ENCODE measurements at places on chromosomes 11 and 22.
A peak's percentile ranks its signal among the peaks of the same experiment; 100 is the strongest.

- peak; percentile 71 for DNase-seq
Observed at GRCh38 chr22:50269970-50270665, at the start of gene MAPK11. MAPK11 (minus strand) TSS chr22:50270380; CDS start chr22:50270292, 88 bp downstream.

DNA sequence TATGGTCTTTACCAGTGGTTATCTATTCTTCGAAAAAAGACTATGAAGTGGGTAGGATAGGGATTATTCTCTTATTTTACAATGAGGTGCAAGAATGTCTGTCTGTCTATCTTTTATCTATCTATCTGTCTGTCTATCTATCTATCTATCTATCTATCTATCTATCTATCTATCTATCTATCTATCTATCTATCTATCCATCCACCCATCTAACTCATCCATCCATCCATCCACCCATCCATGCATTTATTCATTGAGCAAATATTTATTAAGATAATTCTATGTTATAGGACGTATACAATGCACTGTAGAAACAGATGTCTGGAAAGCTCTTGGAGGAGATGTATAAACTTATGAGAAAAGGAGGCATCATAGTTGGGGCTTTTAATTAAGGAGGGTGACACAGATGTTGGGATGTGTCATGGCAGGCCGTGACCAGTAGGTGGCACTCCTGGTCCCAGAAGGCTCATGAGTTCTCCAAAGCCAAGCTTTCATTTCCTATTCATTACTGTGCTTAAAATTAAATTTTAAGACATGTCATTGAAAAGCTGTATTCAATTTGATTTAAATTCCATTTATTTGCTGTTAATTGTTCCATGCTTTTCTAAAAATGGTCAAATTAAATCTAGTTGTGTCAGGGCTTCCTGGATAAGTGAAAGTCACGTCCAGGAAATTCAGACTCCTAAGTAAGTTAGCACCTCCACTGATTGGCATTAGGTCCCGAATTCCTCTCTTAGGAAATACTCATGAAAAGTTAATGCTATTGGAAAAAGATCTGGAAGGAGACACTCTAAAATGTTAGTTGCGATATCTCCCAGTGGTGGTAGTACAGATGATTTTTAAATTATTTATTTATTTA, 19.0 kb upstream of the E2F8 start:
- DNase-seq = peak; percentile 83

- DNase-seq = peak; percentile 7
Observed at GRCh38 chr11:1933416-1934334, 13.5 kb upstream of the MRPL23 start.

- DNase-seq = no peak
Observed at GRCh38 chr11:68941324-68942094, 37.8 kb downstream of the IGHMBP2 start.

DNA sequence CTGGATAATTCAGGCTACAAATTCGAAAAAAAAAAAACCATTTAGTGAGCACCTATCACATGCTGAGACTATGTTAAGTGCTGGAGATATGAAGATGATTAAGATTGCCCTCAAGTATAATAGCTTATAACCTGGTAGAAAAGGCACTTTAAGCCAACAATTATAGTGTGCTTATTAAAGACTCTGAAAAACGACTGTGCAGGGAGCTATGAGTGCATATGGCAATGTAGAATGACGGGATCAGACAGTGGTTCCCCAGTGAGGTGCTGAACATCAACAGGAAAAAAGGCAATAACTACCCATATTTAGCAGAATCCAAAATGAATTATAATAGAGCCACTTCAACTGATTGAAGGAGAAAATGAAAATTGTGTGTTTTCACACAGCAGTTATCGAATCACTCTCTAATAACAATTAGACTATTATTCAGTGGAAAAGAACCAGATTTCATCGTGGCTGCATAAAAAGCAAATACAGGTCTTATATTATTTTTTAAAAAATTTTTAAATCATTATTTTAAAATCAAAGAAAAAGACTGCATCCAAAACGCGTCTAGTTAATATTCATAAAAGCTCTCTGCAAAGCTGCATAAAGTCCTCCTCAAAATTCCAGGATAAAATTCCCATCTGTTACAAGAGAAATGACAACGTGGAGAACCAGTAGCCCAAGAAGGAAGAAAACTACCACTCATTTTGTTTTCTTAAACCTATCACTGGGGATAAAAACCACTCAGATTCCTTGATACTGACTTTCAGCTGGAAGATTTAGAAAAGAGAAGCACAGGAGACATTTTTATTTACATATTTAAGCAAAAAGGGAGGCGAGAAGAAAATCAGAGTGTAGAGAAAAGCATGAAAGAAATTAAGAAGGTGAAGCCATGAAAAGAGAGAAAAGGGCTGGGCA, 1.1 kb downstream of the MTMR2 start:
- DNase-seq = no peak

- DNase-seq = no peak
Observed at GRCh38 chr22:36971341-36972125, 47.7 kb downstream of the TST start.

DNA sequence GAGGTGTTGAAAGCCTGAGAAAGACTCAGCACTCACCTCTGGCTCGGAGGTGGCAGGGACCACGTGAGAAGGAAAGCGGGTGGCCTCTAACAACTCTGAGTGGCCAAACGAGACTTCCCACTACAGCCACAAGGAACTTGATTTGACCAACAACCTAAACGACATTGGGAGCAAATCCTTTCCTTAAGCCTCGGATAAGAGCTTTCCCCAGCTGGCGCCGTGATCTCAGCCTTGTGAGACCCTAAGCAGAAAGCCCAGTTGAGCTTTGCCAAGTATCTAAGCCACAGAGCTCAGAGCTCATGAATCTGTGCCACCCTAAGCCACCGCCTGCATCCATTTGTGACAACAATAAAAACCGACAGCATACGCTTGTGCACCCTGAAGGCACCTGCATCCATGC, 636.0 kb downstream of the TBC1D22A start:
- no peak for DNase-seq

GRCh38 chr11:65718964-65719492, 1.6 kb downstream of the RNASEH2C start:
- DNase-seq = peak; percentile 20

GRCh38 chr22:49042877-49043859, 784.5 kb downstream of the BRD1 start:
- DNase-seq = no peak

DNA sequence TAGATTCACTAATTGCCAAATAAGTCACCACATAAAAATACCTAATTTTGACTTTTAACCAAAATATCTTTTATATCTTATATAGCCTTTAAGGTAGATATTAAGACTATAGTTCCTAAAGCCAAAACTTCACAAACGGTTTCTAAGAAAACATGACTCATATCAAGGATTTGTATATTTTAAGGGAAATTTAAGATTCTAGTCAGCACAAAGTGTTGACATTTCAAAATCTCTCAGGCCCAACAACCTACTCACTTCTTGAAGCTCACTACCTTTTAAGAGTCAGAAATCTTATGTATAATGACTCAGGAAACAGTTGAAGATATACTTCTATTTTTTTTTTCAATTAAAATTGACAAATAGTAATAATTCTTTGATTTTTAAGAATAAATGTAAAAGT, 221.9 kb downstream of the SBF2 start:
- no peak for DNase-seq

DNA sequence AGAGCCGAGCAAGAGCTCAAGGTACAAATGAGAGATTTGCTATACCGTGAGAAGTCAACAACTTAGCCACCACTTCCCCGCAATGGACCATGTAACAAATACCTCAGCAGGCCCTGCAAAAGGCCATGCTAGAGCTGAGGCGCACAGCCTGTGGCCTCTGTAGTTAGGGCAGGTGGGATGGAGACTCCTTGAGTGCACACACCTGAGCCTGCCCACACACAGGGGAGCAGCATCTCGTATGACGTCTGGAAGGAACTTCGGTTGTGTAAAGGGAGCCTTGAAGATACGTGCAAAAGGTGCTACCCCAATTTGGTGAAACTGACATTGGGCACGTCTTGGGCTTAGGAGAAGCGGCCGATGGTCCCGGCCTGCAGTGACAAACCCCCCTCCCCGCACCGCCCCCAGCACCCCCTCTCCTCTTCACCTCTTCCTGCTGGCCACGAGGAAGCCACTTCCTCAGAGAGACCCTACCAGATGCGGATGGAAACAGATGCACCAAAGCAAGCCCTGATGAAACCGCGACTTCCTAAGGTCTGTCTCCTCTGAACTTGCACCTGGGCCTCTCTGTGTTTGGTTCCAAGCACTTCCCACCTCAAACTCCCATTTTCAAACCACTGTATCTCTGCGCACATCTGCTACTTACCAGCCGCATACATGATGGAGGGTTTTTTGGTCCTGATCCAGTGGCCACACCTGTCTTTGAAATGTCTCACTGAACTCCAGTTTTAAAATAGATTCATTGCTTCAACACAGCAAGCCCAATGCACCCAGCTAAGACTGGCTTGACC, 10.6 kb downstream of the CDPF1 start:
- DNase-seq = no peak

DNA sequence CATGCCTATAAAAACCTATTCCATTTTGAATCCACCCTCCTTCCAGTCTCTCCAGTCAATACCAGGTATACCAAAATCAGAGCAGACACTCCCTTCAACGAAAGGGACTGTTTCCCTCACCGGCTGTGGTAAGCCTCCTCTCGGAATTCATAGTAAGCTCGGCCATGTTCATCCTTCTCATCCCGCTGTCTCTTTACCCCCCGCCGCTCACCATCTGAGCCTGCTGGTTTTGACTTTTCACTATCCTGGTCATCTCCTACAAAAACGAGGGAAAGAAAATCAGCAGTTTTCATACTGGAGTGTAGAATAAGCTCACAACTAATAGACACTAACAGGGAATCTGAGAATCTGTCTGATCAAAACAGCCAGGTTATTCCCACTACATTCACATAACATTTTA, 3.1 kb downstream of the HNRNPUL2 start:
- no peak for DNase-seq

DNA sequence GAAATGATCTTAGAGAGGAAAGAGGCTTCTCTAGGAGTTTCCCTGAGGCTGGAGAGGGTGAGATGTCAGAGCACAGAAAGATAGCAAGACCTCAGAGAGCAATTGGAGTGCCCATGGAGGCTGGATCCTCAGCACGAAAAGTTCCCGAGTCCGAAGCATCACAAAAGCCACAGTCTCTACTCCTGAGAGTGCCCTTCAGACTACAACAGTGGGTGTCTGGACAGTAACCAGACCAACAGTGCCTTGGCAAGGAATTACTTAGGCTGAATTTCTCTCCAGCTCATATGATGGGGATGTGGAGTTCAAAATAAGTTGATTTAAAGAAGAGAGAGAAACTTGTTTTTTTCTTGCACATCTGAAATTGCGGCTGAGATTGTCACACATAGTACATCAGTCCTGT, 31.9 kb upstream of the PSMA1 start:
- no peak for DNase-seq

- DNase-seq = no peak
Observed at GRCh38 chr11:47907499-47907898, 59.3 kb upstream of the NUP160 start.

DNA sequence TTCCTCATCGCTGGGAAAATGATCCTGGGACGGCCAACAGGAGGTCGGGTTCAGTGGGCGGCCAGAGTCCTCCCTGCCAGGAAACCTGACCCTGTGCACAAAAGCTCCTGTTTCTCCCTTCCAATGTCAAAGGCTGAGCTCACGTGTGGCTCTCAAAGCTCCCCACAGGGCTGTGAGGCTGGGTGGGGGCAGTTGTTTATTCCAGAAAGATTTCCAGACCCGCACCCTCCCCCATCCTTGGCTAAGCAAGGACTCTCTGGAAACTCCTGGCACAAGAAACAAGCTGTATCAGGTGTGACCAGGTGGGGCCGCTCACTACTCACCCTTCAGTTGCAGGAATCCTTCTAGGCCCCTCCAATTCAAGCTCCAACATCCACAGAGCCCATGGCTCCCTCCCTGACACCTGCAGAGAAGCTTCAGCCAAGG, 131.9 kb downstream of the SHANK2 start:
- no peak for DNase-seq

DNA sequence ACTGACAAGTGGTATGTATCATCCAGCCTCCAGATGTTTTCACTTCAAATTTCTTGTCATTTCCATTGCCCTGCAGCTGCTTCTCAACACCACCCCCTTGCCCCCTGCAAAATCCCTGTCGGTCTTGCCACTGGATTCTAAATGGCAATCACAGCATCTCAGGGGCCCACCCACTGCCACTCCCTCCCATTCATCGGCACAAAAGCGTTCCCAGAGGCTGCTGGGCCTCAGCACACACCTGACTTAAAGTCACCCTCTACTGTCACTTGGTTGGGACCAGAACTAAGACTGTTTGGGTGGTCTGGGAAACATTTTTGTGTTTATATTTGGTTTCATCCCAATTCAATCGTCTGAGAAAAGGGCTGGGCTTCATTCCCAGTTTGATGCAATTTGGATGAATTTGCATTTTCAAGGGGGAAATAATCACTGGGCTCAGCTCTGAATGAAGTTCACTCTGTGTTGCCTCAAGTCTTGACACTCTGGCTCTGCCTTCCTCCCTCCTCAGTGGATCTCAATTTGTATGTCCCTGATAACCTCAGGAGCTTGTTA, 27.1 kb downstream of the SYT13 start:
- no peak for DNase-seq

- no peak for DNase-seq
Observed at GRCh38 chr11:19963697-19964387, 196.4 kb downstream of the DBX1 start.

- no peak for DNase-seq
Observed at GRCh38 chr22:26957897-26958296, 300.5 kb downstream of the MIAT start.

DNA sequence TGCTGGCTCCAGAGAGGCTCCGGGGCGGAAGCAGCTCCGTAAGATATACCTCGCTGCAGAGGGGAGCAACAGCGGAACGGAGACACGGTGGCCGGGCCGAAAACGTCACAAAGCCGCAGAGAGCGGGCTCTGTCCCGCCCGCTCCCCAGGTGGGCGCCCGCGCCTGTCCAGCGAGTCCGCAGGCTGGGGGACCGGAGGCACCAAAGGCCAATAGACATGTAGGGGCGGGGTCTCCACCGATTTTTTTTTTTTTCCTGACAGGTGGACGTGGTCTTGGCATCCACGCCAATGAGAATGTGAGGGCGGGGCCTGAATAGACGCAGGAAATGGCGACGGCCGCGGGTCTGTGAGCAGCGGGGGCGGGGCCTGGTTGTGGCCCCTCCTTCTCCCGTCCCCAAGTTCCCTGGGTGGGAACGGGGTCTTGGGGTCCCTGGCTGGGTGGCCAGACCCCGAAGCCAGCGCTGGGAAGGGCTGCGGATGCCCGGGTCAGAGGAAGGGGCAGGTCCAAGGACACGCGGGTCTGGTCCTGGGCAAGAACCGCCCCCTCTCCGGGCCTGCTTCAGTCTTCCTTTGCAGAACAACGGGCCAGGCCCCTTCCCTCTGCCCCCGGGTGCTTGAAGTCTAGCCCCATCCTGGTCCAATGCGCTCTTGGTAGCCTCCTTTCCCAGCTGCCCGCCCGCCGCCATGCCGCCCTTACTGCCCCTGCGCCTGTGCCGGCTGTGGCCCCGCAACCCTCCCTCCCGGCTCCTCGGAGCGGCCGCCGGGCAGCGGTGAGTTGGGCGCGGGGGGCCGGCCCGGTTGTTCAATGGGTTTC, at the start of gene DNAJC4:
Gene DNAJC4 (plus strand): TSS at position 378 of the 814 bp plus-strand sequence. CDS start 307 bp downstream, at position 685.
- peak; percentile 89 for DNase-seq

- no peak for DNase-seq
Observed at GRCh38 chr11:62792202-62792575, 383 bp upstream of the TMEM223 start.
